ENCODE measurements at places on chromosomes 12 and 14. TPM values are rescaled to one million over a fixed set of nuclear protein-coding genes. Genes with fewer than 3 reads are reported as not detected.

HSPB8 gene
- polyA plus RNA-seq, result 7.9 TPM

- DNase-seq, result no peak
These were observed 3.5 kb upstream of the FAR2 start for GRCh38 chr12:29145372-29146170.

TPPP2 gene
- not detected for polyA plus RNA-seq

PRB2 gene
- polyA plus RNA-seq, result not detected

- no peak for DNase-seq
These were observed 77.3 kb upstream of the PCNX4 start for GRCh38 chr14:60014402-60014801.

GRCh38 chr12:30996255-30996654, 69.7 kb downstream of the TSPAN11 start:
- DNase-seq, result no peak

GPR137C gene
- polyA plus RNA-seq, result 0.14 TPM

DNA sequence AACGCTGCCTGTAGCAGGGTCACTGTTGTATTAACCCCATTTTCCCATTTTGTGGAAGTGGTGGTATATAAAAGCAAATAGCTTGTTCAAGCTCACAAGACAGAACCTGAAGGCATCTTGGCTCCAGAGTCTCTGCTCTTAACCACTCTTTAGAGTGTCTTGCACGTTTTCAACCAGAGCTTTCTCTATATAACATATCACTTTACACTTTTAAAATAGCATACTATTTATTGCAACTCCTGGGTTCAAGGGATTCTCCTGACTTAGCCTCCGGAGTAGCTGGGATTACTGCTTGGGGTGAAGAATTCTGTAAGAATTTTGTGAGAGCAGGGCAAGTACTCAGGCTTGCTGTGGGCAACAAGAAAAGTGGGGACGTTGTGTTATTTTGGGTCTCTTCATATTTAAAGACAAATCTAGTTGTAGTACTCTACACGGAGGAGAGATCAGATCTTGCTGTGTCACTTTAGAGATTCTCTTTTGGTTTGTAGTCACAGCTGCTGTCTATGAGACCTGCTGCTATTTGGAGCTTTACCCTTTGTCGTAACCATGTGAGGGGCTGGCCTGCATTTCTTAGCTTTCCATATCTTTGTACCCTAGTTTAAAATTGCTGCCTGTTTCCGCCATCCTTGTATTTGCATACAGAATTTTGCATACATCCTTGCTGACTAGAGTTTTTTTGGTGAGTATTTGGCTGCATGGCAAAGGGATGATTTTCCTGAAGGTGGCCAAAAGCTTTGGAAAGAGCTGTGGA, 40.7 kb downstream of the WDR20 start:
- DNase-seq, result no peak

- DNase-seq, result no peak
These were observed 659.6 kb upstream of the TBX3 start for GRCh38 chr12:115343601-115344000.

METAP2 gene
- polyA plus RNA-seq, result 241 TPM

KLRB1 gene
- not detected for polyA plus RNA-seq

GPR135 gene
- polyA plus RNA-seq, result 1.5 TPM
